ENCODE measurements at places on chromosomes 6 and 20.

GRCh38 chr6:113674075-113674474 lies 183.1 kb upstream of the MARCKS start:
- no peak for DNase-seq

GRCh38 chr6:148745926-148746325 lies 904 bp upstream of the UST start:
- no peak for DNase-seq

GRCh38 chr6:25954756-25955155 lies 7.8 kb upstream of the TRIM38 start:
- DNase-seq = no peak

GRCh38 chr20:23225407-23226060 lies 125.1 kb upstream of the NXT1 start:
- no peak for DNase-seq

DNA sequence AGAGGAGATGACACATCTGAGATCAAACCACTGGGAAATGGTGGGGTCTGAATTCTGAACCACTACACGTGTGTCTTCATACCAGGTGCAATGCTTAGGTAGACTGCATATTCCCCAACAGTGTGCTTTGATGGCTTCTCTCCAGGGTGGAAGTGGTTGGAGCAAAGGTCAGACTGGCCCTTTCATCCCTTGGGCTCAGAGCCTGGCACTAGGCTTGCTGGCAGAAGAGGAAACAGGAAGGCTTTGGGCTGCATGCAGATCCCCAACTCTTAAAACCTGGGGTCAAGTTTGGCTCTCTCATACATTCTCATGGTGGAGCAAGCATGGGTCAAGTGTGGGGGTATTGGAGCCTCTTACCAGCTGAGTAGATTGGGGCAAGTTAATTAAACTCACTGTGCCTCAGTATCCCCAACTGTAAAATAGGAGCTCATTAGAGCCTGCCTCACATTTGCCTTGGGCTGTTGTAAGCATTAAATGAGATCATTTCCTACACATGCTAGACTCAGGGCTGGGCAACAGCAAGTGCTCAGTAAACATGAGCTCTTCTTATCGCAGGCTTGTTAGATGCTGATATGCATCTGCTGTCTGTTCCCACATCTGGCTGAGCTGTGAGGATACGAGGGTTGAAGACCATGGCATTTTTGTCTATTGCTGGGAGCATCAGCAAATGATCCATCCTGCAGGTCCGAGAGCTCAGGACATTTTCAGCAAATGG lies 51.6 kb upstream of the FAM83D start:
- DNase-seq = no peak

DNA sequence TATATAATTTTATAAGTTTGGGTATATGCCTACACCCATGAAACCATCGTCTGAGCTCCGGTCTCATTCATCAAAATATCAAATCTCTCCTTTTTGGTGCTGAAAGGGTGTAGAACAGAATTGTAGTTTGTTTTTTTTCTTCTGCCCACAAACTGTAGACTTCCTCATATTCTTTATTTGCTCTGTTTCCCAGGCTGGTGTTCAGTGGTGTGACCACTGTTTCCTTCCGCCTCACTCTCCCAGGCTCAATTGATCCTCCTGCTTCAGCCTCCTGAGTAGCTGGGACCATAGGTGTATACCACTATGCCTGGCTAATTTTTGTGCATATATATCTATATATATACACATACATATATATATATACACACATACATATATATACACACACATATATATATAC lies 139.6 kb upstream of the HCRTR2 start:
- DNase-seq = no peak

- DNase-seq = no peak
Measured at GRCh38 chr6:124522335-124522734, 439.9 kb upstream of the RNF217 start.

Measured in GM12864 (cell line).